HepG2 (cell line): ENCODE measurements at places on chromosomes 3 and 15. TPM values are rescaled to one million over a fixed set of nuclear protein-coding genes. Genes with fewer than 3 reads are reported as not detected.

DNA sequence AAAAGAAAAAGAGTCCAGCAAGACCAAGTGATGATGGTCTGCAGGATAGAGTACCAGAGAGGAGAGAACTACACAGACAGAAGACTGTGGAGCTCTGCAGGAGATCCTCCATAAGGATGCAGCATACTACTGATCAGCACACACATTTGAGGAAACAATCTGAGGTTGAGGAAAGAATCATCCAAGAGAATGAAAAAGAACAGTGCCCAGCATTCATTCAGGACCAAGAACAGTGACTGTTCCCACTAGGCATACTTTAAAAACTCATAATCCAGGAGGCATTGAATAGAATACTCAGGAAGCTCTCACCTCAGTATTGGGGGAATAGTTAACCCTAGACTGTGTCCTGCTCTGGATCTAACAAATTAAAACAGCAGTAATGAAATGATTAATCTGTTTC is 54.9 kb downstream of the THSD4 start:
- DNase-seq: no peak
- no peaks in the 10 kb centered on the region for H3K36me3 ChIP-seq
- H3K27ac ChIP-seq: no peak overlapping the region

DNA sequence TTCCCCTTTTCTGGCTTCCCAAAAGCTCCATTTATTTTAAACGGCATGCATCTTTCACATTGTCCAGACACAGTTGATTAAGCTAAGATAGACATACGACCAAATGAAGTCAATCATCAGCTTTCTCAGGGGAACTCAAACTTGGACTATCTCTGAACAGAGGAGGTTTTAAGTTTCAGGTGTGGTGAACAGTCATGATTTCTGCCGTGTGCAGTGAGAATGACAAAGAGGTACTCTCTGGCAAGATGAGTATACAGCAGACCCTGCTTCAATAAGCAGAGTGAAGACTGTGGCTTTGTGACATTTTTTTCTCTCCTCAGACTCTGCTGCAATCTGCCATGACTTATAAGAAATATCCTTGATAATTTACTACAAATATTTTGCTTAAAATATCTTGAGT is 307.7 kb downstream of the CNTN6 start:
- no peak overlapping the region for H3K4me3 ChIP-seq
- H3K4me1 ChIP-seq: no peaks in the 10 kb centered on the region
- no peak overlapping the region for H3K27ac ChIP-seq
- H3K27me3 ChIP-seq: no peaks in the 10 kb centered on the region
- DNase-seq: no peak

GRCh38 chr15:38220606-38221273 is 31.9 kb upstream of the SPRED1 start:
- H3K4me1 ChIP-seq: peaks cover 29% of the 10 kb centered on the region
- no peak overlapping the region for H3K27ac ChIP-seq
- no peak overlapping the region for H3K4me3 ChIP-seq
- H3K36me3 ChIP-seq: no peaks in the 10 kb centered on the region

The FURIN gene
- 13.9 and 17.4 TPM in 2 replicates for total RNA-seq

The ADPRH gene
- 0.15 TPM in 1 of 2 replicates, not detected in the other for total RNA-seq

The IL16 gene
- not detected in 2 replicates for total RNA-seq

The GOLIM4 gene
- 31.5 and 47.7 TPM in 2 replicates for total RNA-seq

The TEX9 gene
- total RNA-seq: 6.9 and 7.2 TPM in 2 replicates
